IPS DF 19.7 (cell line): ENCODE measurements at places on chromosomes 4 and X.

- no peak for DNase-seq
Measured at GRCh38 chr4:83282049-83282535, 2.5 kb downstream of the COQ2 start.

DNA sequence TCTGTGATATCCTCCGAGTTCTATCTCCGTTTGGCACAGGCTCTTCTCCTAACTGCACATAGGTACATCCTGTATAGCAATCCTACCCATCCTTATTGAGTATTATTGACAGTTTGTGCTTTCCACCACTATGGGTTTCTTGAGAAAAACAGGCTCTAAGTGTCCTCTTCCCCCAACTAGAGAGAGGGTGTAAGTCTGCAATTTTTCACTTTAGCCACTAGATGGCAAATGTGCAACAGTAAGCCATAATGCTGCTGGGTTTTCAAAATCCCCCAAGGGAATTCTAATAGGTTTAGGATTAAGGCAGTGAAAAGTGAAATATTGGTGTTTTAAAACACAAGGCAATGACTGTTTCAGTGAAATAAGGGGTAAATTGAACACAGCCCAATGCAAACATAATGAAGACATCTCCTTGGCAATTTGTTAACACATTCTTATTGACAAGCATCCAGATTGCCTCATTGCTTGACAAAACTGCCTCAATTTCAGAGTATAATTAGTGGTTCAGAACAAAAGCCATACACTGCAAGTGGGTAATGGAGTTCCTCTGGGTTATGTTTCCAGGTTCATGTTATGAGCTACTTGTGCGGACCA is 239.0 kb upstream of the HTR2C start:
- no peak for DNase-seq

- no peak for DNase-seq
Measured at GRCh38 chr4:13968723-13969122, 341.2 kb upstream of the BOD1L1 start.

DNA sequence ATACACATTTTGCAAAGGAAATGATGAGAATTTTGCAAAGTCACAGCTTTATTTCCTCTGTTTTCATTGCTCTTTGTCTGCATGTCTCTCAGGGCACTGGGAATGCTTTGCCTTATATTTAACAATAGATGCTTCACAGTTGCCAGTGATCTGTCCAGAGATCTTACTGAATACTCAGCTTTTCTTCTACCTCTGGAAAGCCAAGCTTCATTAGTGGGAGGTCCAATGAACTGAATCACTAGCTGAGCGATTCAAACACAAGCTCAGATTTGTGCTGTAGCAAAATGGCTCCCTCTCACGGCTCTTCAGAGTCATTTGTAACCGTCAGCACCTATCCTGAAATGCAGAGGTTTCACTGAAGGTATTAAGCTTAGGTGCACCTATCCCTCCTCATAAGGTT is 138.9 kb downstream of the DCLK2 start:
- no peak for DNase-seq

DNA sequence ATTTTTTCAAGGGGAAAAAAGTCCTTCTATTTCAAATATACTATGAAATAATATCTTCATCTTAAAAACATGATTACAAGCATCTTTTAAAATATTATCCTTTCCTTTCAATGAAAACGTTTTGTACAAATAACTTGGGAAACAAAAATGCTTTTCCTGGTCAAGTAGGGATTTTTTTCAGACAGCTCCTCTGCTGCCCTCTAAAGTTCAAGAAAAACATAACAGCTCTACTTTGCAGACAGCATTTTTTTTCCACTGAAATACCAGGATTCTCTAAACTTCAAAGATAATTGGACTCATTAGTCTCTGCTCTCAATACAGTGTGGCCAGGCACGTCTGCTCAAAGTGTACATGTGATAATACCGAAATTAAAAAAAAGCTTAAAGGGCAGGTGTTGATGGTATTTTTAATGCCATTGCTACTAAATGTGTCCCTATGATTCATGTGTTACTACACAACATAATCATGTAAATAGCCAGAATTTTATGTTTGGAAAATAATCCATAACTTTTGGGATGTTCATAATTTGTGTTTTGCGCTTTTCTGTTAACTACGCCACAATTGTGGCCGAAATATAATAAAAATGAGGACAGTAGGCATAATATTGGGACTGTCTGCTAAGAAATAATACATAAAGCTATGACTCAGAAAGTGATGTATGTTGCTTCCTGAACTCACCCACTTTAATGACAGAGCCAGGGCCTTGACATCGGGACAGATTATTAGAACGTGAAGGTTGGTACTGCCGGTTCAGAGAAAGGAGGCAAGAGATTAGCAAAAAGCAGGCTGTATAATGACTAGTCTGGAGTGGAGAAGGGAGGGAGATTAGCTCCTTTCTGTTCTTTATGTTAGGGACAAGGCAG is 478.9 kb downstream of the KCNIP4 start:
- DNase-seq = no peak

GRCh38 chrX:48897625-48898306 is at the start of the genes PQBP1 and TIMM17B:
Gene PQBP1 (plus strand): TSS chrX:48897930. CDS start chrX:48898510, 580 bp downstream.
Gene TIMM17B (minus strand): TSS chrX:48897768. CDS start chrX:48897749, 19 bp downstream.
- peak; percentile 86 for DNase-seq
